ENCODE measurements at places on chromosomes 2 and 18. TPM values are rescaled to one million over a fixed set of nuclear protein-coding genes. Genes with fewer than 3 reads are reported as not detected.

The MROH2A gene
- total RNA-seq: not detected

GRCh38 chr2:101766871-101767739, 69.6 kb downstream of the MAP4K4 start:
- no peak for DNase-seq

The OBSL1 gene
- 61.5 TPM for total RNA-seq

The RNU2-63P gene
- total RNA-seq: 7.5 TPM

GRCh38 chr2:168160897-168161296, 86.5 kb downstream of the STK39 start:
- DNase-seq: no peak
